Activated CD4-positive, alpha-beta T cell treated with anti-CD3 and anti-CD28 coated beads, Interleukin-2, amount 10 ng/mL, durations not matched to agents 24 days and 14 days (primary cell): ENCODE measurements at places on chromosomes 2 and 18. TPM values are rescaled to one million over a fixed set of nuclear protein-coding genes. Genes with fewer than 3 reads are reported as not detected.
A peak's percentile ranks its signal among the peaks of the same experiment; 100 is the strongest.

The PLEK gene
- total RNA-seq: 0.26 and 0.62 TPM in 2 replicates

The GAD1 gene
- 10.8 and 13.3 TPM in 2 replicates for total RNA-seq

- DNase-seq: no peak
- H3K36me3 ChIP-seq: no peaks in the 10 kb centered on the region
- H3K4me3 ChIP-seq: peak within 1 kb of the TSS; percentile 58
Measured at GRCh38 chr2:188291617-188292347, at the start of gene GULP1. Gene GULP1, plus strand, starts transcription at chr2:188291874. Its CDS starts 185,829 bp downstream, at chr2:188477703.

DNA sequence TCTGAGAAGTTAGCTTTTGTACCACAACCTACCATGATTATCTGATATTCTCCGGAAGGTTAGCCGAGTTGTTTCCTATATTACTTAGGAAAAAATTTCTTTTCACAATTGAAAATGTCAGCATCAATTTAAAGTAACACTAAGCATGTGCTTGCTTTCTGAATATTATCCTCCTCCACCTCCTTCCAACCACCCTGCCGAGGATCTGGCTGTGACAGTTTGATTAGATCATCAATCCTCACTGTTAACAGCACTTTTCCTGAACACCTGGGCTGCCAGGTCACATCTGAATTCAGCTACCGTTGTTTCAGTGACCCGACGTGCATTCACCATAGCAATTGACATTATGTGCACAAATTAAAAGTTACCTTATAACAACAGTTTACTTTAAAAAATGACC is 207.0 kb downstream of the ZNF407 start:
- no peak overlapping the region for H3K4me3 ChIP-seq
- peaks cover 1% of the 10 kb centered on the region for H3K36me3 ChIP-seq
- H3K4me1 ChIP-seq: peaks cover 9% of the 10 kb centered on the region

DNA sequence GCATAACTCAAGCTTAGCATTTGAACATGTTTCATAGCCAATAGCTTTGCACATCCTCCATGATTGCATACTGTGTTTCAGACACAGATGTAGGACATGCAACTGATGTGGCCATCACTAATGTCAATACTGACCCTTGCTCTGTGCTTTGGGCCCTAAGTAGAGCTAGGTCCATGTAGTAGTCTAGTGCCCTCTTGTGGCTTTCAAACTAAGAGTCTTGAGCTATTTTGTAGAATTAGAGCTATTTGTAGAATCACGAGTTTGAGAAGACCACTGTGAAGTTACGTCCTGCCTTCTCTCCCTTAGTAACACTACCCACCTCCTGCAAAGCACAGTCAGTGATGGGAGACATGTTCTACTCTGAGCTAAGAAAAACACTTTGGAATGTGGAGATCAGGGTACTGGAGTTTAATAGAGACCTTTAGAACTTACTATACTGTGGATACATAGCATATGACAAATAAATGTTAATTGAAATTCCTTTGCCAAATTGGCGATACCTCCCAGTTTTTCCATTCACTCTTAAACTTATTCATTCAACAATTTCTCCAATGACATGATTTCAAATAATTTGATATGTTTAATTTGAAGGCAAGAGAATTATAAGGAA is 306.5 kb upstream of the TNP1 start:
- no peak overlapping the region for H3K27ac ChIP-seq
- H3K36me3 ChIP-seq: no peaks in the 10 kb centered on the region
- no peak overlapping the region for H3K4me3 ChIP-seq
- DNase-seq: no peak
- peaks cover 20% of the 10 kb centered on the region for H3K4me1 ChIP-seq

The ARHGAP28 gene
- not detected in 2 replicates for total RNA-seq

The LCT gene
- 0.31 and 0.51 TPM in 2 replicates for total RNA-seq

The DNAJC5G gene
- not detected in 2 replicates for total RNA-seq
